Smooth muscle cell of the umbilical artery (primary cell): ENCODE measurements at places on chromosomes 7 and 10. TPM values are rescaled to one million over a fixed set of nuclear protein-coding genes. Genes with fewer than 3 reads are reported as not detected.

Gene ENKUR
- total RNA-seq: 0.18 TPM in 1 of 2 replicates, not detected in the other

Gene NEUROD6
- not detected in 2 replicates for total RNA-seq

Gene BAMBI
- total RNA-seq: 9.8 and 128 TPM in 2 replicates

Gene TECPR1
- 24.6 and 45.5 TPM in 2 replicates for total RNA-seq

Gene OPN1SW
- not detected in 2 replicates for total RNA-seq

Gene TSPAN33
- total RNA-seq: 0.09 and 1.2 TPM in 2 replicates

Gene LIPF
- total RNA-seq: not detected in 2 replicates

Gene DMBT1
- total RNA-seq: not detected in 2 replicates

Gene TRPV5
- total RNA-seq: not detected in 2 replicates
